ENCODE measurements at places on chromosomes 16 and 17. TPM values are rescaled to one million over a fixed set of nuclear protein-coding genes. Genes with fewer than 3 reads are reported as not detected.

- no peak for DNase-seq
- H3K36me3 ChIP-seq = no peaks in the 10 kb centered on the region
- H3K4me1 ChIP-seq = no peaks in the 10 kb centered on the region
- no peaks in the 10 kb centered on the region for H3K27me3 ChIP-seq
- no peak overlapping the region for H3K27ac ChIP-seq
These were observed 52.5 kb downstream of the NACA2 start for GRCh38 chr17:61538480-61538879.

DNA sequence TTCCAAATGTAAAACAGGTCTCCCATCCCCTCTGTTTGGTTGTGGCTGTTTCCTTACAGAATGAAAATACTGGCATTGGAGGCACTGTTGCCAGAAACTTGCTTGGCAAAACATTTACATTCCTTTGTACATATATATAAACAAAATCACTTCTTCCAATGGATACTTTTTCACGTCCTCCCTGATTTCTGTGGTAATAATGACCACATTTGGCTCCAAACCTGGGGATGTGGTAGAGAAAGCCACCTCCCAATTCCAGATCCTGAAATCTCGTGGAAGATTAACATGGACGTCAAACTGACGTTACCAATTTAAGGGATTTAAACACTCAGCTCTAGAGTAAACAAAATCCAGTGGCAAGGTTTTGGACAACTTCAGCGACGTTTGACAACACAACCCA lies 370.8 kb upstream of the ZFHX3 start:
- no peak overlapping the region for H3K4me3 ChIP-seq
- no peak for DNase-seq
- no peaks in the 10 kb centered on the region for H3K36me3 ChIP-seq
- H3K4me1 ChIP-seq = no peaks in the 10 kb centered on the region

GRCh38 chr16:67606632-67607031 lies 38.3 kb upstream of the CARMIL2 start:
- H3K36me3 ChIP-seq = peaks cover 16% of the 10 kb centered on the region
- no peak overlapping the region for H3K27ac ChIP-seq
- DNase-seq = no peak
- H3K4me3 ChIP-seq = no peak overlapping the region
- no peaks in the 10 kb centered on the region for H3K4me1 ChIP-seq

DNA sequence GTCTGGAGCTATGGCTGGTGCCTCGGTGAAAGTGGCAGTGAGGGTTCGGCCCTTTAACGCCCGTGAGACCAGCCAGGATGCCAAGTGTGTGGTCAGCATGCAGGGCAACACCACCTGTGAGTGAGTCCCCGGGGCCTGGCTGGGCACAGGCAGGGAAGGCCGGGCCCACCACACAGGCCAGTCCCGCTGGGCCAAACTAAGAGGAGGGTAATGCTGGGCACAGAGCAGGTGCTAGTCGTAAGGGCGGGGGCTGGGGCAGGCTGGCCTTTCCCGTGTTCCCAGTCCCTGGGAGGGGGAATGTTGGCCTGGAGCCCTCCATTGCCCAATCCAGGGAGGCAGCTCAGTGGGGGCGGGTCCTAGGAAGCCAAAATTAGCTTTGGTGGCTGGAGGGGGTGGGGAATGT lies 2.5 kb downstream of the KIF1C start:
- no peak overlapping the region for H3K27ac ChIP-seq
- no peaks in the 10 kb centered on the region for H3K27me3 ChIP-seq
- H3K36me3 ChIP-seq = peaks cover 36% of the 10 kb centered on the region
- DNase-seq = no peak

The CD300A gene
- total RNA-seq = not detected

- no peaks in the 10 kb centered on the region for H3K27me3 ChIP-seq
- no peaks in the 10 kb centered on the region for H3K4me1 ChIP-seq
- H3K27ac ChIP-seq = no peak overlapping the region
- no peaks in the 10 kb centered on the region for H3K36me3 ChIP-seq
These were observed 65.8 kb upstream of the SMIM36 start for GRCh38 chr17:55576996-55577586.

DNA sequence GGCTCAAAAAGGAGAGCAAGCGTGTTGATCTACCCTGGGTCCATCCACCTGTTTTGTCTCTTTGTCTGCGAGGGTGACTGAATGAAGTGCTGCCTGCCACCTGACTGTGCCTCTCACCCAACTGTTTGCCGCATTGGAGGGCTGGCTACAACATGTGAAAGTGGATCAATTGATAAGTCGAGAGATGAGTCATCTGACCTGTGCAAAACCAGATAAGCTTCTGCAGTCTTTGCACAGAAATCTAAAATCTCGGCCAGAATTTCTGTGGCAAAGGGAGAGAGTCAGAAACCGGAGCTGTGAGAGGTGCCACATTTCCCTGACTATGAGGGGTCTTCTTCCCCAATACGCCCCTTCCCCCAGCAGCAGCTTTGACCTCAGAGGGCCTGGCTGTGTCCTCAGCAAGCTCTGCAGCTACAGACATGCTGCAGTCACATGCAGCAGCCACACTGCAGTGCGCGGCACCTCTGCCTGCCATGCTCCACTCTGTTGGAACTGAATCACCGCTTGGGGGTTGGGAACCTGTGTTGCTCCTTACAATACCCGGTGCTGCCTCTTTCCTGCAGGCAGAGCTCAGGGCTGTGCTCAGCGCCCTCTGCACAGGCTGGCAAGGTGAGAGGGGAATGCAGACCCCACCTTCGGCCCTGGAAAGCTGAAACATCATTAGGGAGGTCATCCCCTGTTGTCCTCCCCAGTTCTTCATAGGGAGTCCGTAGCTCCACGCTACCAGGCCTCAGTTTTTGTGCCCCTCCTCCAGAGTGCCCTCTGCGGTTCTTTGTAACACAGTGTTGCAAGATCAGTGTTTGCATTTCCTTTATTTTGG lies 16.2 kb upstream of the HAS3 start:
- peaks cover 5% of the 10 kb centered on the region for H3K36me3 ChIP-seq
- H3K27me3 ChIP-seq = no peaks in the 10 kb centered on the region
- peaks cover 12% of the 10 kb centered on the region for H3K4me1 ChIP-seq

The C16orf96 gene
- 2.0 TPM for total RNA-seq

DNA sequence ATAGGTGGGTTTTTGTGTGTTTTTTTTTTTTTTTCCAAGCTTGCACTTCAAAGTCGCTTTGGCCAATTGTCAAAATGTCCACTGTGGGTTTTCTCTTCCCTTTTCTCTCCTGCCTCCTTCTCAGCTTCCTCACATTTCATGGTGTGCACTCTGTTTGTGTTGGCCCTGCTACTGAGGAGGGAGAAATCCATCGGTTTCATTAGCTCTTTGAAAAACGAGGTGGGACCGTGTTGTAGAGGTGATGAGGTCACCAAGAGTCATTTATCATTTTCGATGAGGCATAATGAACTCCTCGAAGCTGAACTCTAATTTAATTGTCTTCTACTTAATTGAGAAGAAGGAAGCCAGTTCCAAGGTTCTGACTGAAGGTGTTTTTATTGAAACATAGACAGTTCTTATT lies 174.4 kb upstream of the TOX3 start:
- H3K27me3 ChIP-seq = no peaks in the 10 kb centered on the region
- no peak overlapping the region for H3K4me3 ChIP-seq
- H3K4me1 ChIP-seq = no peaks in the 10 kb centered on the region
- no peak for DNase-seq
- H3K27ac ChIP-seq = no peak overlapping the region

The GNGT2 gene
- 0.42 TPM for total RNA-seq

- no peaks in the 10 kb centered on the region for H3K4me1 ChIP-seq
- H3K36me3 ChIP-seq = peaks cover 3% of the 10 kb centered on the region
- H3K4me3 ChIP-seq = no peak overlapping the region
- H3K27ac ChIP-seq = no peak overlapping the region
These were observed 42.8 kb downstream of the RAB11FIP3 start for GRCh38 chr16:468068-468821.

All from H9 (cell line).